ENCODE measurements at places on chromosomes 11 and 22.

DNA sequence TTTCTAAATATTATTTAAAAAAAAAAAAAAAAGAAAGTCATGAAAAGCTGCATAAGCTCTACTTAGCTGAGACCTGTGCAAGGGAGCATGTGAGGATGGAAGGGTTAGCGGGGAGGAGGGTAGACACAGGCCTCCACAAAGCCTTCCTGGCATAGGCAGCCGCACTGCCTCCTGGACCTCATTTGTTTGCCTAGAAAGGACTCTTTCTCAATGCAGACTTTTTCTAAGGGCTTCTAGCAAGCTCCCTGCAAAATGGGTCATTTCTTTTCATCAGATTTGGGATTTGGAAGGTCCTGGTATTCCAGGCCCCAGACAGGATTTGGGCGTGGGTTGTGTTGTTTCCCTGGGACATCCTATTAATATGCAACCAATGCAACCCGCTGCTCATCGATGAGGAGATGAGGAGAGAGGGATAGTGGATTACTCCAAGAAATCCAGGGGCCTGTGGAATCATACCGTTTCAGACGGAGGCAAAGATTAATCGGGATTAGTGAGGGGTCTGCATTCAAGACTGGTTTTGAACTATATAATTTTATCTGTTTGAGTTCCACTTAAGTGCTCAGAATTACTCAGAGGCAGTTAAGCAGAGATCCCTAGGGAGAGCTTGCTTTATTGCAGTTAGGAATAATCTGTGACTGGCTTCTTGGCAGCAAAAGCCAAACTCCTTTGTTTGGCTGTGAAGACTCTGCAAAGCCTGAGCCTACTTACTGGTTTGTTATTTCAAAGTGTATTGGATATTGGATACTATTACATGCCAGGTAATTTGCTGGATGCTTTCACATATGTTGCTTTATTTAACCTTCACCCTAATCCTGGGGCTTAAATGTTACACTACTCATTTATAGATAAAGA lies 106.9 kb upstream of the NAV2 start:
- no peak for DNase-seq

- no peak for DNase-seq
These were observed 81.8 kb downstream of the TTC17 start for GRCh38 chr11:43440486-43440885.

GRCh38 chr11:47067401-47067800 lies 109.3 kb downstream of the ARFGAP2 start:
- DNase-seq, result no peak

GRCh38 chr11:128832121-128832497 lies 35.0 kb downstream of the KCNJ1 start:
- DNase-seq, result no peak

- DNase-seq, result no peak
These were observed 38.0 kb downstream of the OSBPL5 start for GRCh38 chr11:3126901-3127691.

DNA sequence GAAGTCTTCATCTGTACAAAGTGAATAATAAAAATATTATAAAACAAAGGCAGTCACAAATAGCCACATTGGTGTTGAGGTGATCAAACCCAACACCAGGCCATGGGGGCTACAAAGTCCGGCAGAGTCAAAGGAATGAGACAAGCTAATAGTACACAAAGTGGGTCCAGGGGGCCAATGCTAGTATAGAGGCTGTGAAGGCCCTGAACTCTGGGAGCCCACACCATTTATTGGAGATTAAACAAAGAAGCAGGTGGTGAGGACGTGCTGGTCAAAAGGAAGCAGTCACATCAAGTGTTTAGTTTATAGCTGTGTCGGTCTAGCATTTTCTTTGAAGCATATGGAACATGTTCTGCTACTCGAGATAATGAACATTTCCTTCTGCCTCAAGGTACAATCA lies 58.6 kb upstream of the CCT8L2 start:
- no peak for DNase-seq

GRCh38 chr11:119774172-119774763 lies 45.3 kb upstream of the NECTIN1 start:
- no peak for DNase-seq

DNA sequence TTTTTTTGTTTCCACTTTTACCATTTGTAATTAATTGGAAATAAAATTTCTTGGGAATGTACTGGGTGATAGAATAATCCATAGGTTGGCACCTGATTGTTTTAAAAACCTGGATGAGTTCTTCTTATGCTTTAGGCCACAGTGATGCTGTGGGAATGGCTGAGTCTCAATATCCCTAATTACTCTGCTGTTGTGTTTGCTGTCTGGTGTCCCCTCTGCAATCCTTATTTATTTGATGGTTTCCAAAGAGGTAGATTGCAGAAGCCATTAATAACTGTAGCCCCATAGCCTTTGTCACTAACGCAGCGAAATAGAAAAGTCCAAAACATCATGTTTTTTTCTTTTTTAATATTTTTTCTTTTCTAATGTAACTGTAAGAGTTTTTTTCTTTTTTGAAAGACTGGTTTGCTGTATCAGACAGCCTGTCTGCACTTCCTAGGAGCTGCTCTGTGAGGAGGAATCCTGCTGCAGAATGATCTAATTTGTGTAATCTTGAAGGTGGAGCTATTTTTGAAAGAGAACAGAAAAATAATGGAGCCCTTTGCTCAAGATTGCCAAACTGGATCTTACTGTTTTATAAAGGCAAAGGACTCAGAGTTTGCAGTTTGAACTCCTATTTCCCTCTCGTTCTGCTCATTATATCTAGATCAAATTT lies 14.9 kb downstream of the PACS1 start:
- no peak for DNase-seq

- peak; percentile 66 for DNase-seq
These were observed 28.5 kb downstream of the RCOR2 start for GRCh38 chr11:63888170-63889086.

All from CD4-positive, alpha-beta T cell treated with Interleukin-4 for 1 hour (primary cell).